ENCODE measurements at places on chromosomes 2 and 18.

GRCh38 chr18:50607378-50607926, 47.6 kb downstream of the MAPK4 start:
- DNase-seq: no peak

DNA sequence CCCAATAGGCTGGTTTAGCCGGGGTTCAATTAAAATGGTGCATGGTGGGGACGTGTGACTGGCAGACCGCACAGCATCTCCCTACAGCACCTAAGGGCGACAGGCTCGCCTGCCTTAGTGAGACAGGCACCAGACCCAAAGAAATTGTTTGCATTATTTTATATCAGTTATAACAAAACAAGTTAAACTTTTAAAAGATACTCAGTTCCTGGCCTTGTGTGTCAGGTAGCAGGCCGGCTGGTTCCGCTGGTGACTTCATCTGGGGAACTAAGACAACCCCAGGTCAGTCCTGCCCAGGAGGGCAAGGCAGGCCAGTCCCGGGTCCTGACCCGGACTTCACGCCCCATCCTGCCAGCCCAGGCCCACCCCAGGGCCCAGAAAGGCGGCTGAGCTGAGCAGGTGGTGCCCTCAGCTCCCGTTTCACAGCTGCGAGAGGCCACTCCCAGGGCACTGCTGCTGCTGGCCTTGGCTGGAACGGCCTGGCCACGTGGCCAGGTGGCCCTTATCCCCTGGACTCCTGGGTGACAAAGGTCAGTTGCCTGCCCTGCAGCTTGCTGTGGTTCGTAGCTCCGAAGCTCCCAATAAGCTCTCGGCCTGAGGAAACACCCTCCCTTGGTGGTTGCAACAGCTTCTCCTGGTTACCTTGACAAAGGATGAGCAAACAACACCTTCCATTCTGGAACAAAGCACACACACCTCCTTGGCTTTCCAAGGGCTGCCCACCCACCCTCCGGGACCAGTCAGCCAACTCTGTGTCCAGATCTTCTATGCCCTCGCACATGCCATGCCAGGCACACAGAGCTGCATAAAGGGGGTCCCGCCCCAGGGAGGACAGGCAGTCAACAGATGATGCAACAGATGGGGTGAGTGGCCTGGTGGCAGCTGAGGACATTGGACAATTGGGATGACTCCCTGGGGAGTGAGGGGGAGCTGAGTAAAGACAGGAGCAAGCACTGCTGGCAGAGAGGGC, 11.3 kb upstream of the AGXT start:
- no peak for DNase-seq

DNA sequence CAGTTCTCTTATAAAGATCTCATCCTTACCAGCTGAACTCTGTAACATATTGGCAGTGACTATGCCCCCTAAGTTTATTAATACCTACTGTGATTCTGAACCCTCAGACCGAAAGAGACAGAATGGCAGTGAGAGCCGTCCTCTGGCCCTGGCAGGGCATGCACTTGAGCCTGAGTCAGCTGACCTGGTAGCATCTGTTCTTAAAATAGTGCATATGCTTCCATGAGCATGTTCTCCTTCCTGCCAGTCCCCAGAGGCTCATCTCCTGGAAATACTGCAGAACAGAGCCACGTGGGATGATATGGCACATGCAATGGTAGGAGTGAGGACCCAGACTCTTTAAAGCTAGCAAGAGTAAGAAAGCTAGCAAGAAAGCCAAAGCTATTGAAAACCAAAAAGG, 59.0 kb downstream of the RASGRP3 start:
- no peak for DNase-seq

DNA sequence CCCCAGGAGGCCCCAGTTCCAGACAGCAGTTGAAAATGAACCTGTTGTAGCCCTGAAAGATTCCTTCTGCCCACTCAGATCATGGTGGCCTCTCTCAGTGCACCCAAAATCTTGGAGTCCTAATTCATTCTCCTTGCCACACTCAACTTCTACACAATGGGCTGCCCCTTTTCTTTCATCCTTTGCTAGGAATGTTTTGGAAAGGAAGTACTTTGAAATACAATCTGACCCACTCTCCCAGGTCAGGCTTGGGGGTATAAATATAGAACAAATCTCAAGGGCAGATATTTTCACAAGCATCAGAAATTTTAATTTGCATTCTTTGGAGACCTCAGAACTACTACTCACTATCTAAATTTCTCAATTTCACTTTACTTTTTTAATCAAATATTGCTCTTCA, 103.2 kb upstream of the SH3BP4 start:
- DNase-seq: no peak

DNA sequence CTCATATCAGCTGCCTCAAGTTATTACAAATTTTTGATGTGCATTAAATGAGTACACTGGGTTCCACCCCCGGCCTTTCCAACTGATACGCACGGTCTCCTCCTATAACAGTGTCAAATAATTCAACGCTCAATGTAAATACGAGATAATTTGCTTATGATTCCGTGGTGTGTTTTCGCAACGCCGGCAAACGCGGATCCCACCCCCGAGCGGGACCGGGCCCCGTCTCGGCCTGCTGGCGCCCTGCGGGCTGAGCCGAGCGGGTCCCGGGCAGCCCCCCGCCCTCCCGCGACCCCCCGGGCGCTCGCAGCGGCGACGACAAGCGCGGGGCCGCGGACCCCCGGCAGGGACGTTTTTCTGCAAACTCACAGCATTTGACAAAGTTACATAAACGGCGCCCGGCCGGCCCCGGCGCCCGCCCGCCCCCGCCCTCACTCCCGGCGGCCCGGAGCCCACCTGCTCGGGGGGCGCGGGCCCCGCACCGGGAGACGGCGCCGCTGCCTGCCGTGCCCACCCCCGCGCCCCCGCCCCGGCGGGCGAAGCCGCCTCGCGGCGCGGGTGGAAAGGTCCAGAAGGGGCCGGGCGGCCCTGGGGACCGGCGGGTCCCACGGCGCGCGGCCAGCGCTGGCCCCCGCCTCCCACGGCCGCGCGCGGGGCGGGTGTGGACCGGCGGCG, 762 bp downstream of the HDAC4 start:
- no peak for DNase-seq

DNA sequence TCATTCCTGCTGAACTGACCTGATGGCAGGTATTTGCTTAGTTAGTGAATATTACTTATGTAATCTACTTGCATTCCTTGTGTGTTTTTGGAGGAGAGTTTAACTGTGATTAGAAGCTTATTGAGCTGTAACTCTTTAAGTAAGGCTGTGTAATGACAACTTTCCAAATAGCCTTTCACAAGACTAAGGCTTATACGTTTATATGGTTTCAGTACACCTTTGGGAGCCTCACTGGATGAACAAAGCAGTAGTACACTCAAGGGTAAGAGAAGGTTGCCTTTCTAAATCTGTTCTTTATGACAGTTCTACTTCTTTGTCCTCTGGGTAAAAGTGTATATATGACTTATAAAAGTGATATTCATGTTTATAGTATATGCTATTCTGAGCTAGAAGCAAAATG, 4.3 kb downstream of the ITPRID2 start:
- DNase-seq: no peak

DNA sequence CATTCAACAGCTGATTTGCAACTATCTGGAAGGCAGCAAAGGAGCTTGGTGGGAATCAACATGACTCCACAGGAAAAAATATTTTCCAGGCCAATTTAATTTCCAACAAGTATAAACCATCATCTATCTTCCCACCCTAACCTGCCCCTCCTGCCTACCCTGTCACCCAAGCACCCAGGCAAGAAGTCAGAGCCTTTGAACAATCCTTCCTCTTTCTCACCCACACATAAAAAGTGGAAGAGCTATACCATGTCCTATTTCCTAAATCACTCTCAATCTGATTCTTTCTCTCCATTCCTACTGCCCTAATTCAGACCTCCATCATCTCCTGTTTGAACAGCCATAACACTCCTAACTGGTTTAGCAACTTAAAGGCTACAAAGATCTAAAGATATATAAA, 12.7 kb downstream of the SPIRE1 start:
- DNase-seq: no peak

GRCh38 chr2:16012626-16013358, 72.4 kb downstream of the MYCN start:
- no peak for DNase-seq
